ENCODE measurements at places on chromosomes 12 and 14.

GRCh38 chr12:49946497-49946896 is 4.0 kb upstream of the AQP2 start:
- DNase-seq: no peak

DNA sequence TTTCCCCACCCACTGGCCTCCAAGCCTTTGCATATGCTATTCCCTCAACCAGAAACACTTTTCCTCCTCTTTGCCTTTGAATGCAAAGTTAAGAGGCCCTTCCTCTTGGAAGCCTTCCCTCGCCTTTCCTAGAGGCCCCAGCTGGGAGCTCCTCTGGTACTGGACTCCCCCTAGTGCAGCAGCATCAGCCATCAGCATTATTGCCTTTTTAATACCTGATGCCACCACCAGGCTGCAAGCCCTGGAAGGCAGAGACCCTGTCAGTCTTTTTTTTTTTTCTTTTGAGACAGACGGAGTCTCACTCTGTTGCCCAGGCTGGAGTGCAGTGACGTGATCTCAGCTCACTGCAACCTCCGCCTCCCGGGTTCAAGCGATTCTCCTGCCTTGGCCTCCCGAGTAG is 19.1 kb upstream of the PLA2G1B start:
- DNase-seq: no peak

- DNase-seq: no peak
Measured at GRCh38 chr12:31853977-31854376, 105.2 kb upstream of the RESF1 start.

DNA sequence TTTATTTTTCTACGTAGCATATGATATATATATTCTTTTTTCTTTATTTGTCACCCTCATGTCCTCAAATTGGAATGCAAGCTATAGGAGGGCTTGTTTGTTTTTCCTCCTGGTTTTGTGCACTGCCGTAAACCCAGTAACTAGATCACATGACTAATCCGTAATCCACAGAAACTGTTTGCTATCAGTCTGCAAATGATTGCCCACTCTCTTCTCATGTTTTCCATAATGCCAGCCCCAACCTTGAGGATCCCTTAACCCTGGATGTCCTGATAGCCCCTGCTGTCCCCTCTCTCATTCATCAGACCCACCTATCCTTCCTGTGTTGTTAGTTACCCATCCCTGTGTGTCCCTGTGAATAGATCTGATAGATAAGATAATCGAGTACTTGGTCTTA is 94.0 kb downstream of the TSPAN9 start:
- no peak for DNase-seq

DNA sequence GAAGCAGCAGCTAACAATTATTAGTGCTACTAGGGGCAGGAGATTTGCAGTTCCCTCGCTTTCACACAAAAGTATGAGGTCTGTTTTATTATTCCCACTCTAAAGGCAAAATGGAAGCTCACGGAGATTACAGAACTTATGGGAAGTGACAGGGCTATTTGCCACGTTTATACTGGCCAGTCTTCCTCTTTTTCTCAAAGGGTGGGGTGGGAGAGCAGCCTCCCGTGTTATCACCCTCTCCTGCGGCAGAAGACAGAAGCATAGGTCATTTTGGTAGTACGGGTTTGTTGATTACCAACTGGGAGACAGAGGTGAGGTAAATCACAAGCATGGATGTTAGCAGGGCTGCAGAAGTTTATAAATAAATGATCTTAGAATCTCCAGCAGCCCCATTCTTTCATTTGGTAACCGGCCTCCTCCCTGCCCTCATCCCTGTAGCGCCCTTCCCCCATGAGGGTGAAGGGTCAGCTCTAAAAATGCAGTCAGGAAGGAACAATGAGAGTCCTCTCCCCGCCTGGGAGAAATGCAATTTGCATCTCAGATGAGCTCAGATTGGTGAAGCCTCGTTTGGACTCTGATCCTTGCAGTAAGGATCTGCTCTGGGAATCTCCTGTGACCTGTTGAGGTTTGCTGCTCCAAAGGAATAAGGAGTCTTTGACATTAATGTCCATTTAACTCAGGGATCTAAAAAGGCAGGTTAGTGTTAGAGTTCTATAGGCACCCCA is 44.7 kb upstream of the SINHCAF start:
- no peak for DNase-seq

GRCh38 chr14:104794631-104794992 is 936 bp downstream of the AKT1 start:
- no peak for DNase-seq
